ENCODE measurements at places on chromosomes 3 and 15.

DNA sequence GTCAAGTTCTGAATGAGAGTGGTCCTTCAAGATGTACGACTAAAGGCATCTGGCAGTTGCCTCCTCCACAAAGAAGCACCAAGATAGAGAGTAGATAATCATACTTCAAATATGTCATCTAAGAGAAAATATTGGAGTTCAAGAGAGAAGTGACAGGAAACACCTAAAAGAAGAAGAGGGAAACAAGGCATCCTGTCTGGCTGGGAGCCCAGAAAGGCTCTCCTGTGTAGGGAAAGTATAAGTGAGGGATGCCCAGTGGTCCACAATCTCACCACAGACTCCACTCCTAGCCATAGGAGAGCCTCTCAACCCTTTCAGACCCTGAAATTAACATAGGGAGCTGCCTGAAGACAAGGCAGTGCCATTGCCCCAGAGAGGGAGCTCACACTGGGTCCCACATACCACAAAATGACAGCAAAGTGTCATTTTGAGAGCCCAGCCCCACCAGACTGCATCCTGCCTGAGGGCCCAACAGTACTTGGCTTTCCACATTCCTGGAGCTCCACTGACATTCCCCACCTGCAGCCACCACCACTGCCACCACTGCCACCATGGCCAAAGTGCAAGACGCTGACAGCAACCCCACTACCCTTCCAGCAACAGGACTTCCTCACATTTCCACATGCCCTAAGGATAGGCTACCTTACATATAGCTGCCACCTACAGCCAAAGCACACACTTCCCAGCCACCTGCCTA lies 210.6 kb downstream of the ATP8B4 start:
- H3K27ac ChIP-seq: no peak overlapping the region
- H3K4me3 ChIP-seq: no peak overlapping the region
- H3K27me3 ChIP-seq: peaks cover 10% of the 10 kb centered on the region
- H3K4me1 ChIP-seq: no peaks in the 10 kb centered on the region
- no peaks in the 10 kb centered on the region for H3K36me3 ChIP-seq
- DNase-seq: no peak

DNA sequence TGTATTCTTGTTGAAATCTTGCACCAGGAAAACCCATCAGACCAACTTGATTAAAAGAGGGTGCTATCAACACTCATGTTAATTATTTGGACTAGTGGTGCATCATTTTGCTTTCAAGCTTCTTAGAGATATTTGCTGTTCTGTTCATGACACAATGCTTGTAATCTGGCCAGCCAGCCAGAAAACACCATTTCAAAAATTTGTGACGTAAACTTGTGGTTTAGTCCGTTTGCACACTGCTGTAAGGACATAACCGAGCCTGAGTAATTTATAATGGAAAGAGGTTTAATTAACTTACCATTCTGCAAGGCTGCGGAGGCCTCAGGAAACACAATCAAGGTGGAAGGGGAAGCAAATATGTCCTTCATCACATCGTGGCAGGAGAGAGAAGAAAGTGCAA lies 374.3 kb upstream of the TGFBR2 start:
- H3K27ac ChIP-seq: no peak overlapping the region
- no peaks in the 10 kb centered on the region for H3K27me3 ChIP-seq
- DNase-seq: no peak
- H3K4me3 ChIP-seq: no peak overlapping the region
- H3K36me3 ChIP-seq: no peaks in the 10 kb centered on the region
- H3K4me1 ChIP-seq: peaks cover 16% of the 10 kb centered on the region

GRCh38 chr15:66388043-66388363 lies 1.3 kb downstream of the MAP2K1 start:
- no peak for DNase-seq
- H3K4me1 ChIP-seq: peaks cover 34% of the 10 kb centered on the region
- H3K36me3 ChIP-seq: peaks cover 33% of the 10 kb centered on the region
- H3K27me3 ChIP-seq: no peaks in the 10 kb centered on the region
- peak overlapping the region; percentile 98 for H3K4me3 ChIP-seq

GRCh38 chr15:43276563-43277200 lies 10.0 kb upstream of the TGM5 start:
- H3K4me1 ChIP-seq: no peaks in the 10 kb centered on the region
- no peak overlapping the region for H3K27ac ChIP-seq
- peaks cover 48% of the 10 kb centered on the region for H3K27me3 ChIP-seq
- no peak overlapping the region for H3K4me3 ChIP-seq
- no peaks in the 10 kb centered on the region for H3K36me3 ChIP-seq

GRCh38 chr3:129699199-129699598 lies 92.7 kb upstream of the PLXND1 start:
- no peak overlapping the region for H3K27ac ChIP-seq
- no peak for DNase-seq
- H3K27me3 ChIP-seq: no peaks in the 10 kb centered on the region
- peaks cover 9% of the 10 kb centered on the region for H3K4me1 ChIP-seq
- H3K4me3 ChIP-seq: no peak overlapping the region
- peaks cover 11% of the 10 kb centered on the region for H3K36me3 ChIP-seq

- H3K27me3 ChIP-seq: no peaks in the 10 kb centered on the region
- peak overlapping the region; percentile 8 for H3K4me3 ChIP-seq
- peak overlapping the region; percentile 88 for H3K27ac ChIP-seq
- peak; percentile 46 for DNase-seq
- peaks cover 7% of the 10 kb centered on the region for H3K36me3 ChIP-seq
- H3K4me1 ChIP-seq: peaks cover 32% of the 10 kb centered on the region
Measured at GRCh38 chr3:147943265-147943945, 534.2 kb downstream of the ZIC1 start.

GRCh38 chr15:98677345-98678059 lies 29.2 kb downstream of the IGF1R start:
- H3K27ac ChIP-seq: no peak overlapping the region
- H3K4me3 ChIP-seq: no peak overlapping the region
- DNase-seq: no peak
- peaks cover 41% of the 10 kb centered on the region for H3K4me1 ChIP-seq
- H3K36me3 ChIP-seq: no peaks in the 10 kb centered on the region

DNA sequence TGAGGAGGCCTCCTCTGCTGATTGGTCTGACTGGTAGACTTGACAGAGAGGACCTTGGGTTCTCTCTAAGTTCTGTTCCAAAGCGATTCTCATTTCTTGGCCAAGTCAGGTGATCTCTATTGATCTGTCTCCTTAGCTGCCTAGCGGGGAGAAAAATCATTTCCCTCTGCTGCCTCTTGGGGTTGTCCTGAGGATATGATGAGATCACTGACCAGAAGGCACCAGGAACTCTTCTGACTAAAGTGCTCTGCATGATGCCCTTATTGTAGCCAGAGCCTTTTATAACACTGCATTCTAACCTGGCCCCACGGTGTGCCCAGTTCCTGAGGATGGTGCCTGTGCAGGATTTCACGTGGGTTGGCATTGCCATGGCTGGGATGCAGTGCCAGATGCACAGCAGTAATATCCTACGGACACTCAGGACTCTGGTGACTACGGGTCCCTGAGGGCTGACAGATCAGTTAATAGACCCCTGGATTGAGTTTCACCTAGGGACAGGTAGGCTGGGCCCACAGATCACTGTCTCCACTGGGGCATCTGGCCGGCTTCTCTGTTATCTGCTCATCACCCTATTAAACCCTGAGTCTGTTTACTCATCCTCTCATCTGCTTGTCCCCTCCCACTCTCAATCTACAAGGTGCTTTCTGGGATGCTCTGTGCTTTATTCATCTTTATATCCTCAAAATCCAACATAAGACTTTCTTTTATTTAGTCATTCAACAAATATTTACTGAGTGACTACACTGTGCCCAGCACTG lies 3.9 kb upstream of the HEG1 start:
- peaks cover 53% of the 10 kb centered on the region for H3K27me3 ChIP-seq
- no peak overlapping the region for H3K4me3 ChIP-seq
- no peak overlapping the region for H3K27ac ChIP-seq
- peaks cover 30% of the 10 kb centered on the region for H3K4me1 ChIP-seq
- H3K36me3 ChIP-seq: peaks cover 6% of the 10 kb centered on the region

- H3K4me1 ChIP-seq: no peaks in the 10 kb centered on the region
- DNase-seq: no peak
Measured at GRCh38 chr3:145648396-145648795, 512.6 kb downstream of the PLOD2 start.

DNA sequence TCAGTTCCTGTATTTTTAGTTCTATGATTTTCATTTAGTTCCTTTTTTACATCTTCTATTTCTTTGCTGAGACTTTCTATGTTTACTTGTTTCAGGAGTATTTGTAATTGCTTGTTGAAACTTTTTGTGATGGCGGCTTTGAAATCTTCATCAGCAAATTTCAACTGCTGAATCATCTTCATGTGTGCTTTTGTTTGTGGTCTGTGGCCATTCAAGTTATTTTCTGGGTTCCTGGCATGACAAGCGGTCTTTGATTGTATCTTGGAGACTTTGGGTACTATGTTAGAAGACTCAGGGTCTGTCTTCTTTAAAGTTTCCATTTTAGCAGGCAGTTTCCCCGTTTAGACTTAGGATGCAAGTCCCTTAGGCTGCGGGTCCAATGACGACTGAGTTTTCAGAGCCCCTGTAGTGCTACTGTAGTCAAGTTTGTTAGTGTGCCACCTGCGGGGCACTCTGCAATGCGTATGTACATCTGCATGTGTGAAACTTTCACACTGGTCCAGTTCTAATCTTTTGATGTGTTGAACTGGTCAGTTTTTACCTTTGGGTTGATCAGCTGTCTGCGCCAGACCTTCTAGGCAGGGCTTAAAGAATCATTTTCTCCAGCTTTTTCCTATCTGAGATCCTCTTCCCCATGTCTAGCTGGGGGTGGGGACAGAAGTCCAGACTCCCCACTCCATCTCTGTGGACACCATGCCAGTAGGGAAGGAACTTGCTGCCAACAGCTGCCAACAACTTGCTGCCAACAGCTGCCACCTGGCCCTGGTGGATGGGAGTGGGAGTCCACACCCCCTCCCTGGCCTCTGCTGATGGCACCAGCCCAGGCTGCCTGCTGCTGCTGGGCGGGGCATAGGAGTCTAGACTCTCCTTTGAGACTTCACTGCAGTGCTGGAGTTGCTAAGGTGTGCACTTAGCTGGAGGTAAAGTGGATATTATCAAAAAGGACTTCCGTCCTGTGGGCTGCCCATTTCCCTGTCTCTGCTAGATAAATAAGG lies 190.9 kb downstream of the TJP1 start:
- no peaks in the 10 kb centered on the region for H3K27me3 ChIP-seq
- no peak for DNase-seq
- no peaks in the 10 kb centered on the region for H3K4me1 ChIP-seq
- no peak overlapping the region for H3K27ac ChIP-seq

Data from Calu3 (cell line).